Articular chondrocyte of knee joint (primary cell): ENCODE measurements at places on chromosomes 16 and 17. TPM values are rescaled to one million over a fixed set of nuclear protein-coding genes. Genes with fewer than 3 reads are reported as not detected.

KRTAP9-9 gene
- not detected in 2 replicates for total RNA-seq

RPRML gene
- not detected in 2 replicates for total RNA-seq

ATXN7L3 gene
- 32.7 and 34.8 TPM in 2 replicates for total RNA-seq

CCDC154 gene
- total RNA-seq = 0.13 and 0.22 TPM in 2 replicates
